ENCODE measurements at places on chromosomes 6 and 20. TPM values are rescaled to one million over a fixed set of nuclear protein-coding genes. Genes with fewer than 3 reads are reported as not detected.

The IPCEF1 gene
- total RNA-seq = 17.6 TPM

The ECT2L gene
- not detected for total RNA-seq

The DUSP15 gene
- not detected for total RNA-seq

The BRD2 gene
- total RNA-seq = 291 TPM

The GPLD1 gene
- 0.51 TPM for total RNA-seq

The TNNC2 gene
- 0.49 TPM for total RNA-seq

The PAX1 gene
- not detected for total RNA-seq

The SNX9 gene
- 94.6 TPM for total RNA-seq

The SPATS1 gene
- not detected for total RNA-seq

The SLC13A3 gene
- total RNA-seq = 0.21 TPM

The BPIFB1 gene
- not detected for total RNA-seq

The ABHD16B gene
- 0.22 TPM for total RNA-seq

Measured in activated T-cell treated with anti-CD3 and anti-CD28 coated beads, Interleukin-2, amount 50 U/mL, for 72 hours (primary cell).